Tongue (tissue), 3 donors: ENCODE measurements at places on chromosomes 13 and 19. TPM values are rescaled to one million over a fixed set of nuclear protein-coding genes. Genes with fewer than 3 reads are reported as not detected.

DNA sequence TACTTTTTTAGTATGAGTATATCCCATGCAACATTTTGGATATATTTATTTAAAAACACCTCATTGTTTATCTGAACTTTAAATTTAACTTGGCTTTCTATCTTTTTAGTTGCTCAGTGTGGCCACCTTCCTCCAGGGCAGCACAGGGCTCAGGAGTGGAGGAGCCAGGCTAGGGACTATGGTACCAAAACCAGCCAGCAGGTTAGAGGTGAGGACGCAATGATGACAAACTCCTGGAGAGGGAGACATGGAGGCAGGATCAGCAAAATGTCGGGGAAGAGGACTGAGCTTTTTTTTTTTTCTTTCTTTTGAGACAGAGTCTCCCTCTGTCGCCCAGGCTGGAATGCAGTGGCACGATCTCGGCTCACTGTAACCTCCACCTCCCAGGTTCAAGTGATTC, 29.6 kb upstream of the CALM3 start:
- no peak for DNase-seq

- no peak for DNase-seq
Measured at GRCh38 chr13:64414381-64414780, 2815.8 kb downstream of the PCDH9 start.

DNA sequence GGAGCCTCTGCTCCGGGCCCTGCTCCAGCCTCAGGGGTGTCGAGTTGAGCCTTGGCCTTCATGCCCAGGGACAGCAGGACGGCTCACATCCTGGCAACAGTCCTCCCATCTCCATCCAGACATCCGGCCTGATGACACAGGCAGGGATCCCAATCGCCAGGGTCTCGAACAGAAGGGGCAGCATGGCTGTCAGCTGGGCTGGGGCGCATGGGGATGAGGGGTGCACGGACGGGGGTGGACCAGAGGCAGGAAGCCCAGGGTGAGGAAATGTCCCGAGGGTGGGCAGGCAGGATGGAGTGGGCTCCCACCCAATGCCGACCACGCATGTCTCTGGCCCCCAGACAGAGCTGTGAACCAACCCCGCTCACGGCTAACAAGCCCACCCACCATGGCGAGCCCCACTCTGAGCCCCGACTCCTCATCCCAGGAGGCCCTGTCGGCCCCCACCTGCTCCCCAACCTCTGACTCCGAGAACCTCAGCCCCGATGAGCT, 16.2 kb downstream of the EVI5L start:
- no peak for DNase-seq

- no peak for DNase-seq
Measured at GRCh38 chr13:49958321-49958720, 22.2 kb upstream of the SPRYD7 start.

DNA sequence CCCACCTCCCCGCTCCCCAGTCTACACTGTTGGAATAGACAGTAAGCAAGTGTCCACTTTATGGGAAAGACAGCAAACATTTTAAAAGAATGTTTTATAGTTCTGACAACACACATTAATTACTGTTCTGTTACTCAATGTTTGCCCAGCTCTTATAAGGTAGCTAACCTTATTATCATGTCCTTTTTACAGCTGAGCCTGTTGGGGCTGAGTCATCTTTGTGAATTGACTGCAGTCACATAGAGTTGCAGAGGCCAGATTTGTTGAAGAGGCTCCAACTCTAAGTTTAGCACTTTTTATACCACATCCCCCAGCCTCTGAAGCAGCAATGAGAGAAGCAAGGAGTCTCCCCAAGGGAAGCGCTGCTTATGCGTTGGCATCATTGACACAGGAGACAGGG, 76.2 kb downstream of the C13orf42 start:
- no peak for DNase-seq

- no peak for DNase-seq
Measured at GRCh38 chr19:35266520-35267352, 2.0 kb upstream of the USF2 start.

DNA sequence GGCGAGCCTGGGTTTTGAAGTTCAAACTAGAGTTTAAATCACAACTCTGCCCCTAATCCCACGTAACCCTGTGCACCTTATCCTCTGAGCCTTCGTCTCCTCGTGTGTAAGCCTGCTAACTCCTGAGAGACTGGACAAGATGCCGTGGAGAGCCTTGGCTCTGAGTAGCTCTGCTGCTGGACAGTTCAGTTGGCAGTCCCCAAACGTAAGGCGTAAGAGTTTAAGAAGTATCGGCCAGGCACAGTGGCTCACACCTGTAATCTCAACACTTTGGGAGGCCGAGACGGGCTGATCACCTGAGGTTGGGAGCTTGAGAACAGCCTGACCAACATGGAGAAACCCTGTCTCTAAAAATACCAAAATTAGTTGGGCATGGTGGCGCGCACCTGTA, 4.7 kb upstream of the CD79A start:
- no peak for DNase-seq

GRCh38 chr19:2491130-2491801, 15.3 kb downstream of the GADD45B start:
- DNase-seq, result peak; percentile 81

DNA sequence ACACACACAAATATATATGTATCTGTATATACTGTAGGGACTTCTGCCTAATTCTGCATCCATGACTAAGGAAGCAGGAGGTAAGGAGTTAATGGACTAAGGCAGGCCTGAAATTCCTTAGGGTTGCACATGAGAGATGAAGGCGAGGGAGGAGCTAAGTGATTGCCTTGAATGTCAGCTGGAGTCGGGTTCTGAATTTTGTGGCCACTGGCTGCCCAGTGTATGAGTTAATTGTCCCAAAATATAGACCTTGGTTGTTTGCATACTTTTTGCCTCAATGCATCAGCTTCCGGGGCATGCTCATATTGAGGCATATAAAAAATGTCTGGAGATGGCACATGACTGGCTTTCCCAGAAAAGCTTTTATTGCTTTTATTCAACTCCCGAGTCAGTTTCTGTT, 245.5 kb downstream of the TDRD3 start:
- DNase-seq, result no peak

- DNase-seq, result no peak
Measured at GRCh38 chr13:111482126-111482525, 161.7 kb downstream of the TEX29 start.

DNA sequence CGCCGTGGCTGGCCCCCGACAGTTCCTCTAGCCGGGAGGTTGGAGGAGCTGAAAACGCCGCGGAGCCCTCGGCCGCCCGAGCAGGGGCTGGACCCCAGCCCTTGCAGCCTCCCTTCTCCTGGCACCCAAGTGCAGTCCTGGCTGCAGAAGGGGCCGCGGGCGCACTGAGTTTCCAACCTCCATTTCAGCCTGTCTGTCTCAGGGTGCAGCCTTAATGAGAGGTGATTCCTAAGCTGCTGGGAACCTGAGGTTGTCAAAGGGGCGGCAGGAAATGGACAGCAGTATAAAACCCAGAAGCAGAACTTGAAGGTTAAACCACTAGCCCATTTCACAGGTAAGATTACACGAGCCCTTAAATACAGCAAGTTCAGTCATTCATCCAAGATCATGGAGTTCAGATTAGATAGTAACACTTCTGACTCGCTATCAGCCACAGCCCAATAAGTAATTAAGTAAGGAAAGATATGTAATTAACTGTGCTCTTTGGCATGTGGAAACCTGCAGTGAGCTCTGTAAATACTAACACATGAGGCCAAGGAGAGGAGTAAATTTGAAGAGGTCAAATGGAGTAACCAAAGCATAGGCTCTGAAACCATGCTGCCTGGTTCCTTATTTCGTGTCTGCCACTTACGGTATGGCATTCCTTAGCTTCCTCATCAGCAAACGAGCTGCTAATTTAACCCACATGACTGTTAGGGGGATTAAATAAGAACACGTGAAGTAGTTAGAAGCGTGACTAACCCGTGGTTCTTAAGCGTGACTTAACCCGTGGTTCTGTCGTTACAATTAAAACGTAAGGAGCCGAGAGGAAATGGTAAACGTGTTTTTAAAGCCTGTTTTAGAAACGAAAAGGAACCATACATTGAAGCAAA, 686 bp downstream of the SETDB2 start:
- peak; percentile 50 for DNase-seq

DNA sequence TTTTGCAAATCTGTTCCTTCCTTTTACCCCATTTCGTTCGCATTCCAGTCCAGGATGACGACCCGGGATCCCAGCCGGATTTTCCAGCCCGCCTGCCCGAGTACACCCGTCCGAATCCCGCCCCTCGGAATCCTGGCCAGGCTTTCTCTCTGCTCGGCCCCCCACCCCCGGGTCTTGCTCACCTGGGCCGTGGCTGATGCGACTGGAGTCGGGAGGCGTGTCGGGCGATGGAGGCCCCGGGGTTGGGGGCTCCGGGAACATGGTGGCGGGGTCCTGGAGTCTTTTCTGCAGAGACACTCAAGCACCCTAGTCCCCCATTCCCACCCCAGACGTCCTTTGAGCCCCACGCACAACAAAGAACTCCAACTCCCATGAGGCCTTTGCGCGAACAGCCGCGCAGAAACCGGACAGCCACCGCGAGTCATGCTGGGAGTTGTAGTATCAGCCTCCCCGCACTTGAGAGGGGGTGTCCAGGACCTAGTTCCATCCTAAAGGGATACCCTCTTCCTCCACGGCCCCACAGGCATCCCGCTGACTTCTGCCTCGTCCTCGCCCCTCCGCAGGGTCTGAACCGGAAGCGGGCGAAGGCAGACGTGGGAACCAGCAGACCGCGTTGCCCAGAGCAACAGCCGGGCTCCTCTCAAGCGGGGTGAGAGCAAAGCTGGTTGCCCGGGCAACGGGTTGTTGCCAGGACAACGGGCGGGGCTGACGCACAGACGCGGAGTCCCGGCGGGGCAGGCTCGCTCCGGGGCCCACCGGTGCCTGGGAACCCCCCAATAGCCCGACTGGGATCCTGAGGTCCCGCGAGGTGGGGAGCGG, 1.1 kb downstream of the SYT5 start:
- peak; percentile 77 for DNase-seq

The ZNF600 gene
- 6.4 TPM for total RNA-seq

The CEACAM5 gene
- total RNA-seq, result 5.4 TPM

The RINL gene
- 7.1 TPM for total RNA-seq

The HIF3A gene
- total RNA-seq, result 219 TPM
